ENCODE measurements at places on chromosomes 7 and 10.

GRCh38 chr10:46227571-46227935 is 59.2 kb upstream of the ANTXRL start:
- no peak overlapping the region for H3K27ac ChIP-seq
- DNase-seq: no peak
- no peak overlapping the region for H3K4me3 ChIP-seq
- H3K4me1 ChIP-seq: peaks cover 6% of the 10 kb centered on the region

GRCh38 chr7:29881724-29882123 is 75.4 kb downstream of the WIPF3 start:
- peaks cover 31% of the 10 kb centered on the region for H3K4me1 ChIP-seq
- H3K27me3 ChIP-seq: no peaks in the 10 kb centered on the region
- no peak overlapping the region for H3K4me3 ChIP-seq
- peak; percentile 59 for DNase-seq
- H3K27ac ChIP-seq: no peak overlapping the region

DNA sequence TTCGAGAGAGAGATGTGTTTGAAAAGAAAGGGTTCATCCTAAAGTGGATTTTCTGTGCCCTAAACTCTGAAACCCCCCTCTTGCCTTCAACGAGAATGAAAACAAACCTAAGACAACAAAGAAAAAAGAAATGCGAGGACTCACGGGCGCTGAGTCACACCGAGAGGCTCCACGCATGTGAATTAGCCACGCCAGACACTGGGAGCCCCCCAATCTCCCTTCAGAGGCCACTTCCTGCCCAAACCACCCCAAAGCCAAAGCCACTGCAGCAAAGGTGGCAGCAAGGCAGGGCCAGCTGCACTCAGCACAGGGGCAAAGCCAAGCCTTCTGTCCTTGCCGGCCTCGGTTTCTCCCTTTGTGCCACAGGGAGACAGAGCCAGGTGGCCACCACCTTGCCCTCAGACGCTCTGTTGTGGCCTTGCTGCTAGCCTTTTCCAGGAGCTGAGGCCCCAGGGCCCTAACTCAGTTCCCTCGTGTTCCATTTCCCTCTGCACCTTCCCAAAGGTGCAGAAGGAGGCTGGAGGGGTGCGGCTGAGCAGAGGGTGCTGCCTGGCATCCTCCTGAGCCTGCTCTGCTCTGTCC is 93.3 kb downstream of the FAM53B start:
- H3K27ac ChIP-seq: peak overlapping the region; percentile 94
- no peaks in the 10 kb centered on the region for H3K36me3 ChIP-seq
- peaks cover 53% of the 10 kb centered on the region for H3K4me1 ChIP-seq
- H3K4me3 ChIP-seq: no peak overlapping the region
- no peak for DNase-seq

DNA sequence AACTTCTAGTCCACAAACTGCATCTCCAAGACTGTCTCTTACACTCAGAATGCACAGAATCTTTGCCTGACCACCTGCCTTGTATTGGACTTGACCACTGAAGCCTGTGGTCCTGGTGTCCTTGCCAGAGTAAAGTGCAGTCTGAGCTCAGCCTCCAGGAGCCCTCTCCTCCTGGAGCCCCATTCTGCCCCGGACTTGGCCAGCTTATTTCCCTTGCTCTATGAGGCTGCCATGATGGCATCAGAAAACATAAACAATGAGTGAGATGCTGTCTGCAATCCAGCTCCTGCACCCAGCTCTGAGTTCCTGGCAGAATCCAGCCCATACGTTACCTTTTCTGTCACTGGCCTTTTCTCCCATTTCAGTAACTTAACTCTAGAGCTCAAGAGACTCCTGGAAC is 494.6 kb downstream of the PLXNA4 start:
- H3K27ac ChIP-seq: no peak overlapping the region
- peaks cover 2% of the 10 kb centered on the region for H3K27me3 ChIP-seq
- peaks cover 8% of the 10 kb centered on the region for H3K4me1 ChIP-seq
- no peaks in the 10 kb centered on the region for H3K36me3 ChIP-seq
- no peak for DNase-seq
- H3K4me3 ChIP-seq: no peak overlapping the region

DNA sequence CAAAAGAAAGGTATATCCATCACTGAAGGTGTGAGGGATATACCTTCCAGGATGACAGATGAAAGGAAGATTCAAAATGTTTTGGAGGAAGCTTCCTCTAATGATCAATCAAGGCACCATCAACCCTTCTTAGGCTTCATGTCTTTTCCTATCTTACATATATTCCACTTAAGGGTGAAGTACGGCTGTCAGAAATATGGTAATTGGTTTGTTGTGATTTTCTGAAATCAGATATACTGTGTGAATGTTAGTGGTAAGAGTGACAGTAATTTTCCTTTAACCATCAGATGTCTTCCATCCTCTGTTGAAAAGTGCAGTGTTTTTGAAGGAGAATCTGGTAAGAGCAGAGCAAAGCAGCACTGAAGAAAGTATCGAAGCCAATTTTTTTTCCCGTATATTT is 2.8 kb upstream of the MRPS33 start:
- no peak for DNase-seq
- H3K27me3 ChIP-seq: peaks cover 8% of the 10 kb centered on the region
- peaks cover 19% of the 10 kb centered on the region for H3K4me1 ChIP-seq
- H3K36me3 ChIP-seq: no peaks in the 10 kb centered on the region
- no peak overlapping the region for H3K27ac ChIP-seq

DNA sequence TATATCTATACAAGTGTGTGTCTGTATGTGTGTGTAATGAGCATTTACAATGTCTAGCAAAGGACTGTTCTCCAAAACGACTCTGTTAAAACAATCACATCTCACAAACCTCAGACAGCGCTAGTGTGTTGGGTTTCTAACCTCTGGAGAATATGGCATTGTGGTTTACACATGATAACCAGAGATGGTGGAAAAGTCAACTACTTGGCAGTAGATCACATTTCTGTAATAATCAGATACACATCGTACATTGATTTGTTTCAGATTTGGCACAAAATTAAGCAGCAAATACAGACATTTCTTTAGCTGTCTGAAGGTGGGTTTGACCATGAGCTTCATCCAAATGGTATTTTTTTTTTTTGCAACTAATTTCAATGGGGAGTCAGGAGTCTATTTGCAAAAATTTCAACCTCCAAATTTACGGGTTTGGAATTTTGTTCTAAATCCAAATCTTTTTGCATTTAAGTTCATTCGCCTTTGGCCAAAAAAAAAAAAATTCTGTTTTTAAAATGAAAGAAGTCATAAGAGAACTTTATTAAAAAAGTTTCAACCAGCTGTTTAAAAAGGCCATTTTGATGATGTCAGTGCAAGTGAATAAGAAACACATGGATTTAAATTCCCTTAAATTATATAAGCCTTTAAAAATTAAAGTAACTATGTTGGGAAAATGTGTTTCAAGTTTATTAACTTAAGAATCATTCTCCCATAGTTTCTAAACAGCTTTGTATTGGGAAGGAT is 127.8 kb downstream of the TMEM26 start:
- H3K36me3 ChIP-seq: peaks cover 27% of the 10 kb centered on the region
- H3K4me3 ChIP-seq: no peak overlapping the region
- no peak overlapping the region for H3K27ac ChIP-seq
- no peak for DNase-seq
- H3K4me1 ChIP-seq: peaks cover 8% of the 10 kb centered on the region

GRCh38 chr10:77180104-77180503 is 457.5 kb downstream of the KCNMA1 start:
- no peak overlapping the region for H3K4me3 ChIP-seq
- H3K27me3 ChIP-seq: no peaks in the 10 kb centered on the region
- H3K27ac ChIP-seq: no peak overlapping the region
- DNase-seq: no peak

DNA sequence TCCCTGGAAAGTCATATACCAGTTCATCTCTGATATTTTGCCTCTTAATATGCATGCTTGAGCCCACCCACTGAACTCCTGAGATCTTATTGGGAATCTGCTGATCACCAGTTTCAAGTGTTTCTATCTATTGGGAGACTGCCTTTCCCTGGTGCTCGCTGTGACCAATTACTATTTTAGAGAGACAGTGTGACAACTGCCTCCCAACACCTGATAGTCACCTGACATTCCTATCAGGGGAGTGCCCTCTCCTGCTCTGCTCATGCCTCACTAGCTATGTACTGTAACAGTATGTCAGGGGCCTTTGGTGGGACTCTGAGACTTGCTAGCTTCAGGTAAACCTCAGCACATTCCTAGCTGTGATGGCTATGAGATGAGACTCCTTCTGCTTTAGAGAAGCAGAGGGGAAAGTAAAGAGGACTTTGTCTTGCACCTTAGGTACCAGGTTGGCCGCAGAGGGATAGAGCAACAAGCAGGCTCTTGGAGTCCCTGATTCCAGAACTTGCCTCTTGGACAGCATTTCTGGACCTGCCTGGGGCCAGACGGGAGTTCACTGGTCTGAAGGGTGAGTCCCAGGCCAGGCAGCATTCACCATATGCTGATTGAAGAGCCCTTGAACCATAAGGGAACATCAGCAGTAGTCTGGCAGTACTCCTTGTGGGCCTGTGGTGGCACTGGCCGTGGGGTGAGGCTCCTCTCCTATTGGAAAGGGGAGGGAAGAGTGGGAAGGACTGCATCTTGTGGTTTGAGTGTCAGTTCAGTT is 34.4 kb upstream of the ARHGAP12 start:
- H3K4me3 ChIP-seq: no peak overlapping the region
- no peak for DNase-seq
- H3K27me3 ChIP-seq: no peaks in the 10 kb centered on the region
- peaks cover 3% of the 10 kb centered on the region for H3K4me1 ChIP-seq

GRCh38 chr7:151692721-151693120 is 173.0 kb upstream of the RHEB start:
- DNase-seq: no peak
- peaks cover 43% of the 10 kb centered on the region for H3K4me1 ChIP-seq
- peaks cover 4% of the 10 kb centered on the region for H3K27me3 ChIP-seq
- no peak overlapping the region for H3K4me3 ChIP-seq

DNA sequence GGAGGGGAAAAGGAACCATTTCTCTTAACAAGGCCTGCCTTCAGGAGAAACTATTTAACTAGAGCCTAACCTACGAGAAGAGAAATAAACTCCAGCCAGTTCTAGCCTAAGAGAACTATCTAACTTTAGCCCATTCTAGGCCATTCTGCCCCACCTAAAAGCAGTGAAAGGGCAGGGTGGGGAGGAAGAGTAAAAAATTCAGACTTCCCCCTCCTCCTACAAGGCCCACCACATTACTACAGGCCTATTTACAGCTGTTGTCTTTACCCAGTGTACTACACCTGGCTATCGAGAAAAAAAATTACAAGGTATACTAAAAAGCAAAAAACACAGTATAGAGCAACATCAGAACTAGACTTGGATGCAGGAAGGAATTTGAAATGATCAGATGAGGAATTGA is 93.0 kb downstream of the KMT2C start:
- H3K36me3 ChIP-seq: peaks cover 5% of the 10 kb centered on the region
- 0 out of 2 replicates have a peak overlapping the region, but pooled peaks have one; percentile 1 for H3K27ac ChIP-seq
- no peaks in the 10 kb centered on the region for H3K4me1 ChIP-seq
- no peak for DNase-seq
- no peaks in the 10 kb centered on the region for H3K27me3 ChIP-seq
- H3K4me3 ChIP-seq: no peak overlapping the region

- H3K36me3 ChIP-seq: no peaks in the 10 kb centered on the region
- peaks cover 15% of the 10 kb centered on the region for H3K4me1 ChIP-seq
- H3K4me3 ChIP-seq: no peak overlapping the region
- H3K27me3 ChIP-seq: no peaks in the 10 kb centered on the region
- no peak overlapping the region for H3K27ac ChIP-seq
Observed at GRCh38 chr10:114376523-114376922, 27.8 kb downstream of the AFAP1L2 start.

DNA sequence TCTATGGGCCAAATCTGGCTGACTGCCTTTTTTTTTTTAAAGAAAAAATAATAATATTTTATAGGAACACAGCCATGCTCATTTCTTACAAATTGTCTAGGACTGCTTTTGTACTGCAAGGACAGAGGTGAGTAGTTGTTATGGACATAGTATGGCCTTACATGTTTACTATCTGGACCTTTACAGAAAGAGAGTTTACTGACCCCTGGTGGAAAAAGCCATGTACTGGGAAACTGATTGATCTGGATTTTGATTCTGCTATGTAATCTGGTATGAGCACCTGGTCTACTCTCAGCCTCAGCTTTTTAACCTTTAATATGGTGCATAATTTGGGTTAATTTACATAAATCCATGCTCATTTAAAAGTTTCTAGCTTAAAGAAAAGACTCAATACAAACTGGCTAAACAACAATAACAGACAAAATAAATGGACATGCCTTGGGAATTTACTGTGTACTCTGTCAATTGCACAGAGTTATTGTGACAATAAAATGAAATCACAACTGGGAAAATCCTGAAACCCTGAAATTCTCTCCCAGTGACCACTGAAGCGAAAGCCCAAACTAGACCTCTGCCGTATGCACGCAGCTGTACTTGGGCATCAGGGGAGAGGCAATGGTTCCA is 260.7 kb downstream of the BMPER start:
- no peaks in the 10 kb centered on the region for H3K27me3 ChIP-seq
- H3K4me1 ChIP-seq: no peaks in the 10 kb centered on the region
- no peak overlapping the region for H3K4me3 ChIP-seq
- H3K27ac ChIP-seq: no peak overlapping the region

DNA sequence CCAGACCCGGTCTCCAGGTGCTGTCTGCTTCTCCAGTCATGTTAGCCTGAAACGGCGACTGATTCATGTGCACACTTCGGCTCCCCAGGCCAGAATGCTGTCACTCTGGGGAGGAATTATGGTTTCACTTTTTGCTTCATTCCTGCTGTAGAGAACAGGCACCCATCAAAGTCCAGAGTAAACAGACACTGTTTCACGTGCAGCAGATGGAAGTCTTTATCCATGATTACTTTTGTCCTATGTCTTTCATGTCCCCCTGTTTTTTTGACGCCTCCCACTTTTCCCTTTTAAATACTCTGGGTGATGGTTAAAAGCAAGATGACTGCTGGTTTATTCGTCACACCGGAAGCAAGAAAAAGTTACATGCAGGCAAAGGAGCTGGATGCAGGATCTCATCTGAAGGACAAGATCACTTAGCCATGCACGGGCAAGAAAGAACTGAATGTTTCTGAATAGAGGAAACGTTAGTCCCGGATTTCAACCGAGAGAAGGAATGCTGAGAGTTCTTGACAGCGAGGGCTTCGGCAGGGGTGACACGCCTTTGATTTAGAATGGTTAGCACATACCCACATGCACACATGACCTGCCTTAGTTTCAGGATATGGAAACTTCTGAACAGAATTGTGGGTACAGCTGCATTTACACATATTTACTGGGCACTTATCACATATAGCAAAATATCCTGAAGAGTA is 250.0 kb upstream of the KLF6 start:
- no peaks in the 10 kb centered on the region for H3K36me3 ChIP-seq
- DNase-seq: no peak
- no peak overlapping the region for H3K4me3 ChIP-seq
- H3K27me3 ChIP-seq: no peaks in the 10 kb centered on the region

GRCh38 chr7:33854178-33854577 is 51.2 kb upstream of the BMPER start:
- peaks cover 6% of the 10 kb centered on the region for H3K4me1 ChIP-seq
- no peaks in the 10 kb centered on the region for H3K36me3 ChIP-seq
- H3K27ac ChIP-seq: no peak overlapping the region
- H3K27me3 ChIP-seq: no peaks in the 10 kb centered on the region
- no peak overlapping the region for H3K4me3 ChIP-seq
